CD4-positive, alpha-beta T cell (primary cell): ENCODE measurements at places on chromosomes 6 and 20.

GRCh38 chr20:21202259-21202658 lies 76.4 kb downstream of the KIZ start:
- DNase-seq: no peak

- DNase-seq: no peak
Observed at GRCh38 chr6:68031054-68031453, 604.0 kb upstream of the ADGRB3 start.

DNA sequence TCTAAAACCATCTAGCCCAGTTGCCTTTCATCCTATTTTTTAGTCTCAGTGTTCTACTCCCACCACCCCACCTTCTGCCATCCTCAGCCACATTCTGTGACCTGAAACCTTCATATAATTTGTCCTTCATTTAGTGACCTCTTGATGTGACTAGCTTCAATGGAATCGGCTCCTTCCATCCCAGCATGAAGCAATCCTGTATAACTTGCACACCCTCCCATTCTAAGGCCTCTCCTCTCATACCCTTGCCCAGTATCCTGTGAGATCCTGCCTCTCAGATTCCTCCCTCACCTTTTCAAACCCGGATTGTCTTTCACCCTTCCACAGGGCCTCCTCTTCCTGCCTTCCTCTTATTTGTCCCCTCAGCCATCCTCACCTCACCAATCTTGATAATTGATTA lies 3.1 kb downstream of the ZNF76 start:
- no peak for DNase-seq

DNA sequence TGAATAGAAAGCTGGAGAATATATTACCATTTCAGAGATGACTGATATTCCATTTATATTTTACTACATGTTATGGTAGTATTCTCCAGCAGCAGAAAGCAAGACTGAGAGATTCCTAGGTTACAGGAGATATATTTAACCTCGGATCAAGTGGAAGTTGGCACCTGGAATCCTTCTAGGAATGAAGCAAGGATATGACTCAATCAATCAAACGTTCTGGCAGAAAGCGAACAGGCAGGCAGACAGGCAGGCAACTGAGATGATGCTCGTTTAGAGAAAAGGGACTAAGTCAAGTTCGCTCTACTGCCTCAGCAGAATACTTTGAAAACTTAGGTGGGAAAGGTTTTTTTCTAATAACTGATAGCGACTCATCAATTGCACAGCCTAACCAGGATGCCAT lies 46.2 kb downstream of the PAK5 start:
- no peak for DNase-seq

- DNase-seq: no peak
Observed at GRCh38 chr6:157193443-157193996, 129.8 kb downstream of the TMEM242 start.

GRCh38 chr6:11275598-11275997 lies 43.1 kb upstream of the NEDD9 start:
- DNase-seq: no peak

DNA sequence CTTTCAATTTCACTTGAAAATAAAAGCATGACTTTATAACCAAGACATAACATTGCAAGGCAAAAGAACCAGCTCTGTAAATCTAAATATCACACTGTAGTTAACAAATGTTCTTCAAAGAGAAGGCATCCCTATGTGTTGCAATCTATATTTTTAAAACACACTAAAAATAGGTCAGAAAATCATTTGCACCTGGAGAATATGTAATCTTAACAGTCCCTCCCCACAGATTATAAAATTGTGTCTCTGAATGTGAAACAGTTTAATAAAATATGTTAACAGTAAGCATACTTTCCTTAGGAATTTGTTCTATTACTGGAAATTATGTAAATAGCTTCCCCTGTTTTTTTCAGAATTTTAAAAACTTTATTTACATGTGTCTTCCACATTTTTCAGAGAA lies 351.9 kb downstream of the COL12A1 start:
- no peak for DNase-seq
